ENCODE measurements at places on chromosomes 11 and 22.
A peak's percentile ranks its signal among the peaks of the same experiment; 100 is the strongest.

DNA sequence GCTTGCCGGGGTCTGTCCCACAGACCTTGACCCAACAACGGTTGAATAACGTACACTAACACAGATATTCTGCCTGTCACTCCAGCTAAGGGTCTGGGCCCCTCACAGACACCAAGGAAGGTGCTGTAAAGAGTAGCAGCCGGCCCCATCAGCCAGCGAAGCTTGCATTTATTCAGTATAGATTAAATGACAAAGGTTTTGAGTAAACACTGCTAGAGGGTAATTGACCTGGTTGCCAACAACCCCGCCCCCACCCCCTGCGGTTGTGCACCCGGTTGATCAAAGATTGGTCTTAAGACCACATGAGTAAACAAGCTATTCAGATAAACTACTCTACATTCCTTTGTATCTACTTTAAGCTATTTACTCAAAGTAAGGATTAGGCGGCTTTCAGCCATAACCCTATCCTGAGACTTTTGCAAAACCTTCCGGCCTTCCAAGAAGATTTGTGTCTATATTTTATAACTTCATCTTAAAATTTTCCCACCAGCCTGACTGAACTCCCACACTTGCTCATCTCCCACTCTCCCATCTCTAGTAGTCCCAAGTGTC, 4.8 kb upstream of the CKAP5 start:
- no peak for DNase-seq

GRCh38 chr11:84906995-84907394, 720.1 kb downstream of the DLG2 start:
- no peak for DNase-seq

- no peak for DNase-seq
Observed at GRCh38 chr22:38316364-38317121, 690 bp downstream of the CSNK1E start.

DNA sequence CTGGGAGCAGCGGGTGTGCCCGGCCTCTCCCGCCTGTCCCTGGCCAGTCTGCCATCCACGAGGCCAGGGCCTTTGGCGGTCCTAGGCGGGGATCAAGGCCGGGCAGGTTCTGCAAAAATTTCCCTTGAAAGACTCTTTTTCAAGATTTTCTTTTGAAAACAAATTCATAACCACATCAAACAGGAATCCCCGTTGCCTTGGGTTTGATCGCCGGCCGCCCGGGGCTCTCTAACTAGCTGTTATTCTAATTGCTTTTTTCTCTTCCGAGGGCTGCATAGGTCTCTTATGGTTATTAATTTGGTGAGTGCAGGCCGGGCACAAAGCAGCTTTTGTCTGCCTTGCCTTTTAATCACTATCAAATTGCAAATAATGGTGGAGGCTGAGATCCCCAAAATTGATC, 42.0 kb downstream of the CDKN1C start:
- DNase-seq = no peak

- DNase-seq = no peak
Observed at GRCh38 chr11:110711448-110711775, 825 bp downstream of the ARHGAP20 start.

GRCh38 chr11:105948918-105949590, 73.0 kb downstream of the MSANTD4 start:
- DNase-seq = no peak

- DNase-seq = no peak
Observed at GRCh38 chr22:25334162-25334490, 114.7 kb downstream of the CRYBB2 start.

DNA sequence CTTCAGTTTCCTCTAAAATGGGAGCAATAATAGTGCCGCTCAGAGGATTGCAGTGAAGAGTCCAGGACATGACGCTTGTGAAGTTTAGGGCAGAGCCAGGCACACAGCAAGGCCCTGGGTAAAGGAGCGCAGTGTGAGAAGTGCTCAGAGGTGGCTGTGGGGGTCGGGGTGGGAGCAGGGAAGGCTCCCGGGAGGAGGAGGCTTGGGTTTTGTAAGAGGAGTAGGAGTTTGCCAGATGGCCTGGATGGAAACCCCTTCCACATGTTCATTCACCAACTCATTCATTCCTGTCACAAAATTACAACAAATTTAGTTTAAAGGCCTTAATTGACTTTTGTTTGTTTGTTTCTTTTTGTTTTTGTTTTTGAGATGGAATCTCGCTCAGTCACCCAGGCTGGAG, 17.0 kb downstream of the CRYBB2 start:
- no peak for DNase-seq

- no peak for DNase-seq
Observed at GRCh38 chr11:67320011-67320410, 16.7 kb downstream of the SSH3 start.

GRCh38 chr11:101848262-101848661, 66.5 kb upstream of the CEP126 start:
- no peak for DNase-seq

- no peak for DNase-seq
Observed at GRCh38 chr11:68939583-68940555, 36.2 kb downstream of the IGHMBP2 start.

- DNase-seq = no peak
Observed at GRCh38 chr11:34439610-34440198, 970 bp downstream of the CAT start.

GRCh38 chr22:44848296-44848741, 95.9 kb downstream of the ARHGAP8 start:
- no peak for DNase-seq

DNA sequence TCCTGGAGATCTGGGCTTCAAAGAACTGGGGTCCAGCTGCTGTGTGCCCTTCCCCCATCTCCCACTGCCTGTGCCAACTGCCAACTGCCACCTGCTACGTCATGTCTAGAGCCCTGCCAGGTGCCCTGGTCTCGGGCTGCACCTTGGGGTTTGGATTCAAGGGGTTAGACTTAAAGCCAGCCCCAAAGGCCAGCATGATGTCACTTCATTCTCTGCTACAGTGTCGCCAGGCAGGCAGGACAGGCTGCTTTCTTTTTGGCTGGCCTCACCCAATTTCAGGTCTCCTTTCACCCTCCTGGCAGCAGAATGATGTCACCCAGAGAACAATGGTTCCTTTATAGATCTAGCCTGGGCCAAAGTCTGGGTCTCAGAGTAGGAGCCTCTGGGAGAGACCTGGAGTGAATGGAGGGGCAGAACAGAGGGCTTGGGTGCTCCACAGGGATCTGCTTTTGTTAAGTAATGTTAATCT, 79.5 kb upstream of the CRYBB3 start:
- DNase-seq = no peak

GRCh38 chr11:64894070-64894811, 15.8 kb upstream of the EHD1 start:
- DNase-seq = peak; percentile 75

DNA sequence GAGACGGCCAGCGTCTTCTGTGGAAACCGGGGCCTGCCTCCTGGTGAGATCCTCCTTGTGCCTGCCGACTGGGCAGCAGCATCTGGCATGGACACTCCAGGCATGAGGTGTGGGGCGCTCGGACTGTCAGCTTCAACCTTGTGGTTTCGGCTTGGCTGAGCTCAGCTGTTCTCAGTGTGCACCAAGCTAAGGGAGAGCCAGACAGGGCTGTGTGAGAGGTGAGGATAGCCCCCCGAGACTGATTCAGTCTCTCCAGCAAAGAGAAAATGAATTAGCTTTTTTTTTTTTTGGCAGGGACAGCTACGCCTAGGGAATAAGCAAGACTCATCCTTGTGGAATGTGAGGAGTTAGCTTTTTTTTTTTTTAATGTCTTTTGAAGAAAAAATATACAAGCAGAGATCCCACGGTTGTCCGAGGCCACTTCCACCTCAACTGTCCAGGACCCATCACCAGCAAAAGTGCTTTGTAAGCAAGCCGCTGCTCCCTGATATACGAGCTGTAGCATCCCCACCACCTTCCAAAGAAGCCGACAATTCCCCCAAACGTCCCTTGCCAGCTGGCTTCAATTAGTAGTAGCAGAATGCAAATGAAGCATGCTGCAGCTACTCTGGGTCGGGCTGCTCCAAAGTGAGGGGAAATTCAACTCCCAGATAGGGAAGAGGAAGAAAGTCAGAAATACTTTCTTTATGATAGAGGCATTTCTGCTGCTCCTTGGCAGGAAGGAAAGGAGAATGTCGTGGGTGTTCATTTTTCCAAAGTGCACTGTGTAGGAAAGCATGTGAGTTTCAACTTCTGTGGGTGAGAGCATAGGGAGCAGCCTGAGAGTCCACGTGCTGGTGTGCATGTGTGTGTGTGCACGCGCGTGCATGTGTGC, 9.7 kb upstream of the THY1 start:
- no peak for DNase-seq

DNA sequence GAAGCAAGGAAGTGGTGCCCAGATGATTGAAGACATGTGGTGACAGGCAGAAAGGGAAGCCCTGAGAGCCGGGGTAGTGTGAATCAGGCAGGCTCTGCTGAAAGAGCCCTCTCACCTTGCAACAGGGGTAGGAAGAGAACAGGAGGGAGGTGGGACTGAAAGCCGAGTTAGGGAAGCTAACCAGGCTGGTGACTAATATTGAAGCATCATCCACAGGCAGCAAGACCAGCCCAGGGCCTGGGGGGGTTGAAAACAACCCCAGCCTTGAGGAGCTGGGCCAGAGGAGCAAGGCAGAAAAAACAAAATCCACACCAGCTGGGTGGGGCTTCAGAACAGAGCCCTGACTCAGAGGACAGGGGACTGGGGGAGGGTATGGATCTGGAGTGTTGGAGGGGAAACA, 35.0 kb upstream of the CRTAM start:
- DNase-seq = no peak

DNA sequence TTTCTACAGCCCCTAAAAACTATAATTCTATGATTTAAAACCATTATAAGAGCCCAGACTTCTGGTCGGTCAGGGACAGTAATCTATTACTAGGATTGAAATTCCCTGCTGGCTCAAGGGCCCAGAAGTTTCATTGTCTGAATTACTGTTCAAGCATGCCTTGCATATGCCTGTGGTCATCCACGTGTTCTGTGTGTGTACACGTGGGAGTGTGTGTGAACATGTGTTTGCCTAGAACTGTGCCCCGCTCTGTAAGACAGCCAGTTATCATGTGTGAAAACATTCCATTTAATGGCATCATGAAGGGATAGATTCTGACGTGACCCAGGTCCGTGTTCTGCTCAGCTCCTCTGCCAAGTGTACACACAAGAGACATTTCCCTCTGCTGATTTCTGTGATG, 189.3 kb upstream of the NECTIN1 start:
- DNase-seq = no peak

DNA sequence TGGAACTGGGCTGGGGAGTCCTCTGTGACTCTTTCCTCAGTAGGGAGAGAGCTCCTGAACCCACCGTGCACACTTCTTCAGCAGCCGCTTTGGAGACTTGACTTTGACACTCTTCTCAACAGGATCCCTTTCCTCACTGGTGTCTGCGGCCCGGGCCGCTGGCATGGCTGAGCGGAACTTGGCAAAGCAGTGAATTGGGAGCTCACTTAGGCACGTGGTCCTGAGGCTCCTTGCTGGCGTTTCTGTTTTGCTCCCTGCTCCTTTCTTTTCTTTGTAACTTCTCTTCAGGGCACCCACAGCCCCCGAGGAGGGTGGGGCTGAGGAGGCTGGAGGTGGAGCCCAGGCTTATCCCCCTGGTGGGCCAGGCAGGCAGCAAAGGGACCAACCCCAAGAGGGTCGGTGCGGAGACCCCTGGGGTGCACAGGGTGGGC, 8.4 kb upstream of the KCNQ1OT1 start:
- no peak for DNase-seq

- DNase-seq = no peak
Observed at GRCh38 chr11:15947681-15948648, 408.4 kb downstream of the SOX6 start.

DNA sequence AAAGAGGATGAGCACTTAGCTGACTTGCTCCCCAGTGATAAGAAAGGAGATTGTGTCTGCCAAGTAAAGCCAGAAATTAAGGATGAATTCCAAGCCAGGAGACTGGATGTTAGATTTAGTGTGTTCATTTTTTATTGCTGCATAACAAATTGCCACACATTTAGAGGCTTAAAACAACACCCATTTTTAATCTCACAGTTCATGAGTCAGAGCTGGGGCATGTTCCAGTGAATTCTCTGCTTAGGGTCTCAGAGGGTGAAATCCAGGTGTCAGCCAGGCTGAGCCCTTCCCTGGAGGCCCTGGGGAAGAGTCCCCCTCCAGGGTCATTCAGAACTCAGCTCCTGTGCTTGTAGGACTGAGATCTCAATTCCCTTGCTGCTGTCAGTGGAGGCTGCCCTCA, 352.8 kb downstream of the BUD13 start:
- no peak for DNase-seq

- DNase-seq = no peak
Observed at GRCh38 chr11:9874466-9874865, 210.6 kb downstream of the SWAP70 start.

- no peak for DNase-seq
Observed at GRCh38 chr11:12785901-12786300, 111.7 kb downstream of the TEAD1 start.

DNA sequence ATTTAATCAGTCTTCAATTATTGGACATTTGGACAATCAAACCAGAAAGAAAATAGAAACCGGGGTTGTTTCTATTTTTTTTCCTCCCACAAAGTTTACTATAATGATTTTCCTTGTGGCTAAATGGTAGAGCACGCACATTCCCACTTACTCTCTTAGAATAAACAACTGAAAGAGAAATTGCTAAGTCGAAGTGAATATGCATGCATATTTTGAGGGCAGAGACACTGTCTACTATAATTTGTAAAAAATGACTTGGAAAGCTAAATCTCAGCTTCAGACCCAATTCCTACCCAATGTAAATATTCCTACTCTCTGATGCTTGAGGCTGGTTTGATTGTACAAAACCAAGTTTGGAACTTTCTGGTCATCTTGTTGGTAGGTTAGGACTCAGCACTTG, 66.7 kb upstream of the PAX6 start:
- no peak for DNase-seq

DNA sequence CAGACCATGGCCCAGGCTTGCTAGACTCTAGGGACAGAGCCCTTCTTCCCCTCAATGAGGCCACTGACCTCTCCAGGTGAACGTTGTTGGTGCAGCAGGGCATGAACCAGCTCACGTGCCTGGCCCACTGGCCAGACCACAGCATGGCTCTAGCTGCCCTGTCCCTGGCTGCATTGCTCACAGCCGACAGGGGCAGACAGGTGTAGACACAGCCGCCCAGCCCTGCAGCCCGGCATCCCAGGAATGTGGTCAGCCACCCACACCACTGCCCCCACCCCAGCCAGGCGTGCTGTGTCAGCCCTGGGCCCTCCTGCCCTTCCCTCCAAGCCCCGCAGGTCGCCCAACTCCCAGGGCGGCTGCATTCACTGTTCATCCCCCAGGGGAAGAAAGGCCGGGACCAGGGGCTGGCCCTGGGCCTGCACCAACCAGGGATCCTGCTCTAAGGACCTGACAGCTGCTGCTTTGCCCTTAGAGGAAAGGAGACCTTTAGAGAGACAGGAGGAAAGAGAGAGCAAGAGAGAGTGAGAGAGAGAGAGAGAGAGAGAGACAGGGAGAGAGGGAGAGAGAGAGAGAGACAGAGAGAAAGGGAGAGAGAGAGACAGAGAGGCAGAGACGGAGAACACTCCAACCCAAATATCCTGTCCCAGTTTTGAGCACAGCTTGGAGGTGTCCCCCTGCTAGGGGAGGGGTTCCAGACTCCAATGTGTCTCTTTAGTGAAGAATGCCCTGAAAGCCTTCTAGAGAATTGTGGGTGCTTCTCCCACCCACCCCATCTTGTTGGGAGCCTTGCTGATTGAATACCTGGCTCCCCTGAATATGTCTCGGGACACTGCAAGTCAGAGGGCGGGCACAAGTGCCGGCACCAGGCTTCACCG, 44.2 kb upstream of the LINC01488 start:
- DNase-seq = no peak

- DNase-seq = no peak
Observed at GRCh38 chr11:128766591-128767081, 72.8 kb downstream of the FLI1 start.

- no peak for DNase-seq
Observed at GRCh38 chr11:128298271-128298670, 289.1 kb downstream of the ETS1 start.

GRCh38 chr11:13698132-13698531, 29.7 kb downstream of the FAR1 start:
- no peak for DNase-seq
